ENCODE measurements at places on chromosomes 12 and 14.

DNA sequence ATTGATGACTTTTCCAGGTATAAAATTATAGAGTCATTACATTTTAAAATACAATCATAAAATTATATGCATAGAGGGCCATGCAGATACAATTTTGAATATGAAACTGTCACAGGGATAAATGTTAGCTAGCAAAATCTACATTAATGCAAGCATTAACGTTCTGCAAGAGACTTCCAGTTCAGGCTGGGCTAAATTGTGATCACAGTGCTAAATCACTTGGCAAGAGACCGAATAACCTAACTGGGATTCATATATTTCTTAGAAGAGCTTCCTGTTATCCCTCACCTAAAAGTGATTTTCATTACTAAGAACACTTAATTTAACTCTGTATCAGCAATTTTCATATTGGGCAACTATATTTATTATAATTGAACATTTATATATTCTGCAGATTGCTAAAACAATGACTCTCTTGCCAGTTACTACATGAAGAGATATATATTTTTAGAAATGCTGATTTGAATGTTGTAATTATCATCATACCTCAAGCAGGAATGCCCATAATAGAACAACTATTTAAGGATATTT, 83.2 kb downstream of the MGAT4C start:
- no peak for DNase-seq

GRCh38 chr14:100285021-100285912, 21.0 kb downstream of the SLC25A29 start:
- DNase-seq, result peak; percentile 79

DNA sequence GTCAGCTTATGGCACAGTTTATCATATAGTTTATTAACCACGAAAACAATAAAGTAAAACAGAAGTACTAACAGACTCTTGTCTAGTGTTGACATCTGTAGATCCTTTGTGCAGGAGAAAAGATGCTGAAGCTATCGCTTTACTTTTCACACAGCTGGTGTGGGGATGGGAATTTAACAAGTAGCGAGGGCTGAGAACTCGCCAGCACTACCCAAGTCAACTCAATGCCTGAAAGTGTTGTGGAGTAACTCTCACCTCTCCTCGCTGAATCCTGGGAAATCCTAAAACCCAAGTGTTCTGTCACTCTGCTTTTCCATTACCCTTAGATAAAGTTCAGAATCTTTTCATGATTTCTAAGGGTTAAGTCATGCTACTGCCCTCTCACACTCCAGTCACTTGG, 264.2 kb downstream of the BMP4 start:
- DNase-seq, result no peak

DNA sequence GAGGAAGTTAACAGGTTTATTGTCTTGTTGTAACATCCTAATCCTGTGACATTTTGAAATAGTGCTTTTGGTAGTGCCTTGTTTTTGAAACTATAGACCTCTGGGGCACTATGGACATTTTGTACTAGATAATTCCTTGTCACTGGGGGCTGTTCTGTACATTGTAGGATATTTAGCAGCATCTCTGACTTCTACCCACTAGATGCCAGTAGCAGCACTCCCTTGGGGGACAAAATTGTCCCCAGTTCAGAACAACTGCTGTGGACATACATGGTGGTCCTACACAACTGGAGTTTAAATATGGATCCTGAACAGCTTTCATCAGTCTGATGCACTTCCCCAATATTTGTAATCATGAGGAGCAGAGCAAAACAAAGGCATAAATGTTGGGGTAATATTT, 264.7 kb downstream of the RAD51B start:
- no peak for DNase-seq

DNA sequence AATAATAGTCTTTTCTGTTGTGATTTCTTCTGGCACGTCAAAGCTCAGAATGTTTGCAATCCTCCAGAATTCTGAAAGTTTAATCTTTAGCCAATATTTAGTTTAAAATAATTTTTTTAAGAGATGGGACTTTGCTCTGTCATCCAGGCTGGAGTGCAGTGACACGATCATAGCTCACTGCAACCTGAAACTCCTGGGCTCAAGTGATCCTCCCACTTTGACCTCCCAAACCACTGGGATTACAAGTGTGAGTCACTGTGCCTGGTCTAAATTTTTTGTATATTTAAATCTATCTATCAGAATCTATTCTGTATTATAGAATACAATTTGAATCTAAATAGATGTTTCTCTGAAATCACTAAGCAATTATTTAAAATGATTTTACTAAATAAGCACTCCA, 572.7 kb downstream of the VRK1 start:
- DNase-seq, result no peak

DNA sequence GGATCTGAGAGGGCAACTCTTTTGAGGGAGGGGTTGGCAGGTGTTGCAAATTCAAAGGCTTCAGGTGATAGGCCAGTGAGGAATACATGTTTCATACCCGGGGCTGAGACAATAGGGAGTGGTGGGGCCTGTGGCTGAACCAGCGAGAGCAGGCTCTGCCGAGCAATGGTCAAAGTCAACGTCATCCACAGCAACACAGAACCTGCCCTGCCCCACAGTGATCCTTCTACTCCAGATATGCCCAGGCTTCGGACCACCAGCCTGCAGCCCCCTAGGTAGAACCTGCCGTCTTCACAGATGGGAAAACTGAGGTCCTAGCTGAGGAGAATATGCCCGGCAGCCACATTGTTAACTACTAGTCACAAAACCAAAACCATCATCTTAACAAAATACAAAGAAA, 4.1 kb downstream of the SERPINA1 start:
- DNase-seq, result no peak

DNA sequence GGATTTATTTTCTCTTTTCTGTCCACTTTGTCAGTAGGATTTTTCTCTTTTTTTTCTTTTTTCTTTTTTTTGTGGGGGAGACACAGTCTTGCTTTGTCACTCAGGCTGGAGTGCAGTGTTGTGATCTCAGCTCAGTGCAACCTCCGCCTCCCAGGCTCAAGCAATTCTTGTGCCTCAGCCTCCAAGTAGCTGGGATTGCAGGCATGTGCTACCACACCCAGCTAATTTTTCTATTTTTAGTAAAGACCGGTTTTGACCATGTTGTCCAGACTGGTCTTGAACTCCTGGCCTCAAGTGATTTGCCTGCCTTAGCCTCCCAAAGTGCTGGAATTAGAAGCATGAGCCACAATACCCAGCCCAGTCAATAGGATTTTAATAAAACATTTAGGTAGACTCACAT, 21.0 kb upstream of the TBK1 start:
- no peak for DNase-seq

- no peak for DNase-seq
Measured at GRCh38 chr14:104090071-104090748, 4.7 kb downstream of the ASPG start.

GRCh38 chr14:104287301-104288009, 149.1 kb downstream of the KIF26A start:
- no peak for DNase-seq

DNA sequence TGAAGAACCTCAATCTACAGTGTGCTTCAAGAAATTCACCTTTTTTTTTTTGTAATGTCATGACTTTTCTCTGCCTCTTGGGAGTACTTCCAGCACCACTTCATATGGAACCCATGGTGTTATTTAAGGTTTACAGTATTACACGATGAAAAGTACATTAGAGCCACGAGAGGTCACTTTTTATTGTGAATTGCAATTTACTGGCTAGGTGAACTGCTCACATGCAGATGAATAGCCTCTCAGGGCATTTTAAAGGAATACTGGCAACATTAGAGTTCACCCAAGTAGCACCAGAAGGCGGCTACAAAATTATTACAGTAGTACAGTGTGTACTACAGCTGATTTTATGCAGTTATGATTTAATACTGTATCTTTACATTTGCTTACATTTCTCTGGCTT, 99.1 kb upstream of the PPP4R3A start:
- DNase-seq, result no peak
